ENCODE measurements at places on chromosomes 3 and 15.

DNA sequence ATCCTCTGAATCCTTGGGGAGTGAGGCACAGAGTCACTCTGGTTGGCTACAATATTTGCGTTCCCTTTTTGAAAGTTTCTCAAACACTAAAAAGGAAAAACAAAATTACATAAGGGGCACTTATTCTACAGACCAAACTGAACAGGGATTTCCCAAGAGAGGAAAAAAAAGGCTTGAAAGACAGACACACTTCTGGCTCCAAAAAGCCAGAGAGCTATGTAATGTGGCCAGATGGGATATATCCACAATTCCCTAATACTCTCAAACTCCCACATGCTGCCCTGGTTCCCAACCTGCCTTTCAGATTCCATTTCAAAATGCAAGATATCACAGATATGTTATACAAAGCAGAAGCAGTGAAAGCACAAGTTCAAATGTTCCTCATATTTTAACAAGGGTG lies 1.6 kb downstream of the FRMD4B start:
- no peak for DNase-seq

- no peak for DNase-seq
These were observed 314.8 kb upstream of the LRRC3B start for GRCh38 chr3:26307787-26308186.

GRCh38 chr3:83122774-83123350 lies 1361.4 kb upstream of the GBE1 start:
- no peak for DNase-seq

DNA sequence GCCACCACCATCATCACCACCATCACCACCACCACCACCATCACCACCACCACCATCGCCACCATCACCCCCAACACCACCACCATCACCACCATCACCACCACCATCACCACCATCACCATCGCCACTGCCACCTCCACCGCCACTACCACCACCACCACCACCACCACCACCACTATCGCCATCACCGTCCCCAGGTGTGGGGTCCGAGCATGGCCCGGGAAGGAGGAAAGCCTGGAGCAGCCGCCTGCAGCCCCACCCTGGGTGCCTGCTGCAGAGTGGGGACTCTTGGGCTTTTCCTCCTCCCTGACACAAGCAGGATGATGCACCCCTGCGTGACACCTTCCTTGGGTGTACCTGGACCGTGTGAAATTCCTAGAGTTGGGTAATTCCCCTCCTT lies 43.9 kb downstream of the MUC4 start:
- DNase-seq = no peak

- no peak for DNase-seq
These were observed 3.1 kb downstream of the CX3CR1 start for GRCh38 chr3:39276746-39277145.

DNA sequence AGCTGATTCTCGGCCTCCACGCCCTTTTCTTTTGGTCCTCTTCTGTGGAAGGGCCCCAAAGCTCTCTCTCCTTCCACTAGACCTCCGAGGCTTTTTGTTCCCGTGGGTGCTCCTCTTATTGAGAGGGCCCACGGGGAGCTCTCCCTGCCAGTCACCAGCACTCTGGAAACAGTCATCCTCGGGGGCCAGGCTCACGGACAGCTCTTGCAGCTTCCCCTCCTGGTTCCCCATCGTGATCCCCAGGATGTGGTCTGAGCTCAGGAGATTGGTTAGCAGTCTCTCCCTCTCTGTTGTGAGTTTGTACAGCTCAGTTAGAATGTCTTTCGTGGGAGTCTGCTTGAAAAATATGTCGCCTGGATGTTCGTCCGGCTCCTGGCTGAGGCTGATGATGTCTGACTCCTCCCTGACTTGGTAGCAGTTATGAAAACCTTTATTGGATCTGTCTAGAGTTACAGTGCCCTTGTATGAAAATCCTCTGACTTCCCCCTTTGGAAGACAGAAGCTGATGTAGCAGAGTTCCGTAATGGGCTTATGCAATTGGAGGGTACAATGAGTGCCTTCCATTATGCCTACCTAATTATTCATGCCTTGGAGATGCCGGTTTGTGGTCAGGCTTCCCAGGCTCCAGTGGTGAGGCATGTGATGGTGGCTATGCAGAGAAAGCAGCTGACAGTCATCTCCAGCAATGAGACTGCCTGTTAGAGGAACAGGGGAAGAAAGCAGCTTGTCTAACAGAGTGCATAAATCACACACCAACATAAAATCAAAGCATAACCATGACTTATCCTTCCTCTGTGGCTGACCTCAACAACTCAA lies 40.0 kb downstream of the FMN1 start:
- DNase-seq = no peak

DNA sequence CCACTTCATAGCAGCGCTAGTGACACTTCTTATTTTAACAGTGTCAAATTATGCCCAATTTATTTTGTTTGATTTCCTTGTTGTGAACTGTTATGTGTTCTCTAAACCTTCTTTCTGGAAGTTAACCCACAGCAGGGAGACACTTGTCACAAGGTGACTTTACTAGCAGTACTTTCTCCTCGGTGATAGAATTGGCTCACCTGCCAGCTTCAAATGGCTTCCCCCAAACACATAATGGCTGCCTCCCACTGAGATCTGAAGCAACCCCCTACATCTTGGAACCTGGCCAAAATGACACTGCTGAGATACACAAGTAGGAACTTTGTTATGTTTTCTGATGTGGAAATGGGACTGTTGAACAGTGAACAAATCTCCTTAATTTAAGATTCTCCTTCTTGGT lies 238.8 kb upstream of the DPH6 start:
- DNase-seq = no peak

DNA sequence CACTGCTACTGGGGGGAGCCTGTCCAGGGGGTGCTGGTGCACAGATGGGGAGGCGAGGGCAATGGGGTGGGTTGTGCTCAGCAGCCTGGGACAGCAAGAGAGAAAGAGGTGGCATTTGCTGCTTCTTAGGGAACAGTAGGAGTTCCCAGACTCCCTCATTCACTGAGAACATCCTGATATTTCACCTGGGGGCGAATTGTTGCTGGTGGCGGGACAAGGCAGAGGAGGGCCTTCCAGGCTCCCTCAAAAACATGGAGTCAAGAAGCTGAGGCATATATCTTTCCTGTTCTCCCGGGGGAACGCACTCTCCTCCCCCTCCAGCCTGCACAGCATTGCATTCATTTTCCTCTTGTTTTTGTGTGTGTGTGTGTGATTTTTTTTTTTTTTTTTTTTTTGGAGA lies 65.7 kb downstream of the CDC25A start:
- no peak for DNase-seq

- no peak for DNase-seq
These were observed 44.3 kb downstream of the SH3GL3 start for GRCh38 chr15:83491486-83491885.

GRCh38 chr3:56999547-56999946 lies 60.9 kb upstream of the SPATA12 start:
- DNase-seq = no peak

GRCh38 chr3:132421832-132422231 lies 4.5 kb downstream of the DNAJC13 start:
- DNase-seq = no peak

DNA sequence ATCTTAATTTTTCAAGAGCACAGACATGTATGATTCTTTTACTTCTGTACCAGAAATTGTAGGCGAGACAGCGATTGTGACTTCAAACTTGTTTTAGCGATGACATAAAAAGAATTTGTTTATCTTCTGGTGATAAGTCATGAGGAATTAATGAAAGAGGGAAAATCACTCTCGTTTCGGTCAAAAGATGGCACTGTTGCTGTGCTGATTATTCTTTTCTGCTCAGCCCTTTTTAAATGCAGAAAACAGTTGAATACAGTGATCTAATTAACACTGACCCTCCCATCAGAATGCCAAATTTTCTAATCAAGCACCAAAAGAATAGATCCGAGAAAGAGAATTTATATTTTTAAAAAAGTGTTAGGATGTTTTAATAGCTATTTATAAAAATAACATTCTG lies 52.6 kb downstream of the NSUN3 start:
- DNase-seq = no peak

DNA sequence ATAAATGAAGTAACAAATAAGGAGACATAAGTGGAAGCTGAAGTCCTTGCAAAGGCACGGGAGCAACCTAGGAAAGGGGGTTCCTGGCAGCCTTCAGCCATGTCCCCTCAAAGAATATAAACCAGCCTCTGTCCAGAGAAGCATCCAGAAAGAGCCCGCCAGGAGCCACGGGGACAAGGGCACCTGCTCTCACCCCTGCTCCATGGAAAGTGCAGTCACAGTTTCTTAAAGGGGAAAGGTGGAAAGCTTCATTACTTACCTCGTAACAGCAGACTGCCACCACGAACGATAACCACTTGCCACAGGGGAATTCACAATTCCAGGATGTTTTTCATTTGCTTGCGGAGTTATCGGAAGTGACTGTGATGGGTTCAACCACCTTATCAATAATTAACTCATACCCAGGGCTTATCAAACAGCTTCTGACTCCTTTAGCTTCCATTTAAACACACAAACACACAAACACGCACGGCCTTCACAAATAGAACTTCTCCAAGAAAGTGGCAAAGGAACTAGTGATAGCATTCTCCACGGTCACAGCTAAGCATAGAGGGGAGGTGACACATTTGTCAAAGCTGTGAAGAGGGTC lies 134.2 kb upstream of the IGF1R start:
- no peak for DNase-seq

DNA sequence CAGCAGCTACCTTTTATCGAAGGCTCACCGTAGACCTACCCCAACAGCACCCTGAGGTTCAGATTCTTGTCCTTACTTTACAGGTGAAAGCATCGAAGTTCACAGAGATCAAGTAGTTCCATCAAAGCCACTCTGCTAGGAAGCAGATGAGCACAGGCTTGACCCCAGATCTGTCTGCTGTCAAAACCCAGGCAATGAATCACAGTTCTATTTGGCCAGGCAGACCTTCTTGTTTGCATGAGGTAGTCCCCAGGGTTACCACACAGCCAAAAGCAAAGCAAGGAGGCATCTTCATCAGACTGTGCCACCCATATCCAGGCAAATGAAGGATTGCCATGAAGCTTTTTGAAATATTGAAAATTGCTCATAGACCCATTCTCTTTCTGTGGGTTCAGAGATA lies 33.0 kb downstream of the HES1 start:
- no peak for DNase-seq

DNA sequence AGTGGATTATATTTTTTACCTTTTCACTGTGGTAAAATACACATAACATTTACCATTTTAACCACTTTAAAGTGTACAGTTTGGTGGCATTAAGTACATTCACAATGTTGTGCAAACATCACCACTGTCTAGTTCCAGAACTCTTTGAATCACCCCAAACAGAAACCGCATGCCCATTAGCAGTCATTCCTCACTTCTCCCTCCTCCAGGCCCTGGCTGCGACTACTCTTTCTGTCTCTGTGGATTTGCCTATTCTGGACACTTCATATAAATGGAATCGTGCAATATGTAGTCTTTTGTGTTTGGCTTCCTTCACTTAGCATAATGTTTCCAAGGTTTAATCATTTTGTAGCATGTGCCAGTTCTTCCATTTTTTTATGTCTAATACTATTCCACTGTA lies 409.8 kb downstream of the NTRK3 start:
- no peak for DNase-seq

GRCh38 chr3:152386208-152386607 lies 117.5 kb downstream of the MBNL1 start:
- no peak for DNase-seq

DNA sequence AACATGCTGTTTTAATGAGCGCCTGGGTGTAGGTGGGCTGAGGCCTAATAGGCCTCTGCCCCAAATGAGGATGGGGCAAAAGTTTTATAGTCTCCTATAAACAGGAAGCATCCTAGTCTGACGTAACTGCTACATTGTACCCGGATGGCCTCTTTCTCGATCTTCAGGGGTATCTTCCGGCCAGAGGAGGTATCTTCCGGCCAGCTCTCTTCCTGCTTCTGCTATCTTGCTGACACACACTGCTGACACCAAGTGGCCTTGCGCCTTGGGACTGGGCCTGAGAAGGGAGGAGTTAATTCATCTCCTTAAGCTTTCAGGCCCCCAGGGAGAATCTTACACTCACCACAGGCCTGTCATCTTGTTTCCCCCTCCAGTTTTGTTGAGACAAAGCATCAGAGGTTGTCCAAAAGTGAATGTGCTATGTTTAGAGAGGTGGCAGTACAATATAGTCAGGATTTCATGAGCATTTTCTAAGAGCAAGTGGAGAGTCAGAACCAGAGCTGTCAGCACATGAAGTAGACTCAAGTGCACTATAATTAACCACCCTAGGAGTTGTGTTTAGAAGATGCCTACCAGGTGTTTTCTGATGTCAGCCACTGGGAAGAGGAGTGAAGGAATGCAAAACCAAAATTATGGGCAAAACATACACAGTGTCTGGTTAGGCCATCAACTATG lies 15.6 kb upstream of the IGSF10 start:
- no peak for DNase-seq

DNA sequence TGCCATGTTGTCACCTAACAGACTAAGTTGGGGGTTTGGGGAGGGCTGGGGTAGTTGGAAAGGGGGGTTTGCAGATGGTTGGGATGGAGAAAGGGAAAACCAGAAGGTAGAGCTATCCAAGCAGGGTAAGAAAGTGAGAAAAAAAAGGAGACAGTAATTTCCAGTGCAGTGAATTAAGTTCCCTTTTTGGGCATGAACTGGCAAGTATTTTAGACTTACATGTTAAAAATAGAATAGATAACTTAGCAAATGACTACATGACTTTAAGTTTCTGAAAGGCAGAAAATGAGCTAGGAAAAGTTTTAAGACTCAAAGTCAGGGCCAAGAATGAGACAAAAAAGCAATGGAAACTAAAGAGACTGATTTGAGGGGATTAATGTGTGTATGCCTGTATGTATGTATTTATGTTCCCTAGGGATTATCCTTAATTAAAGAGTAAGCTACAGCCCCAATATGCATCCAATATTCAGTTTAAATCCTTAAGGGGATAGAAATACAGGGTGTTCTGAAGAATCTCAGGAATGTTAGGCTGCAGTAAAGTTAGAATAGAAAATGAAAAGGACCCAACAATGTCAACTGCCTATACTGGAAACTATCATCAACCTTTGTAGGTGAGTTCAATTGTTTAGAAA lies 285.2 kb upstream of the MME start:
- DNase-seq = no peak

GRCh38 chr3:121436074-121436473 lies 109.7 kb downstream of the POLQ start:
- no peak for DNase-seq

DNA sequence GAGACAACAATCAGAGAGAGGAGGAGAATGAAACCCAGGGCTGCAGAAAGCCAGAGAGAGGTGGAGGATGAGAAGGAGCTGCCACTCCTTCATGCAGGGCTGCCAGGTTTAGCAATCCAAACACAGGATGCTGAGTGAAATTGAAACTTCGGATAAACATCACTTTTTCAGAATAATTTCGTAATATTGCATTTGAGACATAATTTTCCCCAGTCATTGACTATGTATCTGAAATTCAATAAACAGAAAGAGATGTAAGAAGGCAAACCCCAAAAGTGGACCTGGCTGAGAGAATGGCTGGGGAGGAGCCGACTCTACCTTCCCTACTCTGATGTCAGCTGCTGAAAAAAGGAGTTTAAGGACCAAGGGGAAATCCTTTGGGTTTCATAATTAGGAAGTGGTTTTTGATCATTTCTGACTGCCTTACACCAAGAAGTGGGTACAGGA lies 33.8 kb downstream of the SLC9A9 start:
- no peak for DNase-seq
